IMR-90 (cell line): ENCODE measurements at places on chromosomes 16 and 17. TPM values are rescaled to one million over a fixed set of nuclear protein-coding genes. Genes with fewer than 3 reads are reported as not detected.

- peak; percentile 50 for DNase-seq
These were observed 4.6 kb downstream of the UNC119 start for GRCh38 chr17:28547623-28548416.

GRCh38 chr17:73192894-73193701, at the start of gene COG1:
Gene COG1, plus strand, starts transcription at chr17:73193055. Its CDS starts 15 bp downstream, at chr17:73193070.
- peak; percentile 84 for DNase-seq

DNA sequence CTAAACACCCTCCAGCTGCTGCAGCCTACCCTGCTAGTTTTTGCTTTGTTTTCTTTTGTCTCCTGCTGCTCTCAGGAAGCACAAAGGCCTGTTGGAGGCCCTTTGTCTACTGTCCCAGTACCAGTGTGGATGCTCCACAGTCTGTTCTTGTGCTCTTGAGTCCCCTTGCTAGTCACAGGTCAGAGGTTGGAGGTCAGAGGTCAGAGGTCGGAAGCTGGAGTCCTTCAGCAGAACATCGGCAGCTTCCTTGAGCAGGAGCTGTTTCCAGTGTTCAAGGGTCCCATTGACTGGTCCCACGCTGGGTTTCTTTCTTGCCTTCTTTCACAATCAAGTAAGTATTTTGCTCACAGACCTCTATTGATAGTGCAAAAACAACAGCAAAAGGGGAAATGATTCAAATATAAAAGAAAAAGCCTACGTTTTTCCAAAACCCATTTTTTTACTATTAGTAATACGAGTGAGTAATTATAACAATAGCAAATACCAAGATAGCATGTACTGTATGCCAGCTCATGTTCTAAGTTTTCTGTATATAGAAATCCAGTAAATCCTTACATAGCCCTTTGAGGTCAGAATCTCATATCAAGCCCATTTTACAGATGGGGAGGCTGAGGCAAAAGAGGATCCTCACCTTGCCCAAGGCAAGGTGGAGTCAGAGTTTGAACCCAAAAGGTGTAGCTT, 10.9 kb upstream of the IL34 start:
- peak; percentile 84 for DNase-seq

DNA sequence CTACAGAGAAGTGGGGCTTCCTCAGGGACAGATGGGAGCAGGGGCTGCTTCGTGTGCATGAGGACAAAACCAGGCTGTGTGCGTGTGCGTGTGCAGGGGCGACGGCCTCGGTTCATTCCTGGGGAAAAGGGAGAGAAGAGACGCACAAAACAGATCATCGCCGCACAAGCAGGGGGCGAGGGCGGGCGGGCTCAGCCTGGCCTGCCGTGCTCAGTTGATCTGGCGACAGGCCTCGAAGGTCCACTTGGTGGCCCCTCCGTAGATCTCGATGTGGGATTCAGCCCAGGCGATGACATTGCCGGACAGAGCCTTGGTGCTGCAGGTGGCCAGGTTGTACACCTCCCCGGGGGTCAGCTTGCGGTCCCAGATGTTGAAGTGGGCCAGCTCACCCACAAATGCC, 5.8 kb downstream of the NPTX1 start:
- no peak for DNase-seq

DNA sequence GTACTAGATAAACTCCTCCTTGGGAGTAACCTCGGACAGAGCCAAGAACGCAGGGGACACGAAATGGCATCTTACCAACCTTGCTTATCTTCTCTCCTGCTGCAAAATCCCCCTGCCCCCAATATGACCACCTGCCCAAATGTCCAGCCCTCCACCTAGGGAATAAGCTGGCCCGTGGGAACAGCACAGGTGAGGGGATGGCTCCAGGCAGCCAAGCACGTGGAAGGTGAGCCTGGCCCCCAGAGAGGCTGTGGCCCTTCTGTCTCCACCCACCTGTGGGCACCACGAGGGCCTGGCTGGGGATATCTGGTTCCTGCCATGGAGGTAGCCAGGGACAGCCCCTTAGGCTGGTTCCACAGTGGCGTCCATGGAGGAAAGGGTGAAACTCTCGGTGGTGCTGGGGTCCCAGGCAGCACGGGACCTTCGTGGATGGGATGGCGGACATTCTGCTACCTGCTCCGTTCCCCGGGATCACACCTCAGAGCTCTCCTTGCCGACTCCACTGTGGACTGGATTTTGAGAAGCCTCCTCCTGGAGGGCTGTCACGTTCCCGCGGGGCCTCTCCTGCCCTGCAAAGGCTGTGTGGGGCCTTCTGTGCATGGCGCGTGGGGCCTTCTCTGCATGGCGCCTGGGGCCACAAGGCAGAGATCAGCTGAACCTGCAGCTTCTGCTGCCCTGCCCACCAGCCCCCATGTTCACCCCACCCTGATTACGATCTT, 388.5 kb upstream of the TNRC6C start:
- no peak for DNase-seq

DNA sequence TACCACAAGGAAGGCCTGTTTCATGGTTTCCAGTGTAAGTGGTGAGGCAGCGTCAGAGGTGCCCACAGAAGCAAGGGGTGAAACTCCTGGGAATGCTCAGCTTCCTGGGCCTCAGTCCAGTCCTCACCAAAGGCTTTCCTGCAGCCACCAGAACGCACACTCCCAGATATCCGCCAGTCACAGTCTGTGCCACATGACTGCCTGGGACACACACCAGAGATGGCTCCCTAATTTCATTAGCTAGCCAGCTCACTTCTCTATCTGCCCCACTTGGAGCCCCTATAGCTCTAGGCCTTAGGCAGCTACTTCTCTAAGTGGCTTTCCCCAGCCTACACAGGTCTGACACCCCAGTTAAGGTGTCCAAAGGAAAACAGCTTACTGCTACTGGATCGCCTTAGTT, 77.0 kb downstream of the CYTH1 start:
- no peak for DNase-seq

GRCh38 chr16:88455610-88456355, 2.7 kb downstream of the ZFPM1 start:
- peak; percentile 43 for DNase-seq

Gene ABCA10
- under 0.01 TPM in 2 replicates for total RNA-seq
